ENCODE measurements at places on chromosomes 13 and 19. TPM values are rescaled to one million over a fixed set of nuclear protein-coding genes. Genes with fewer than 3 reads are reported as not detected.

KIR3DL2 gene
- not detected for total RNA-seq

CABP5 gene
- total RNA-seq = not detected

C19orf85 gene
- 0.34 TPM for total RNA-seq

PTPRH gene
- 15.9 TPM for total RNA-seq

CEACAM20 gene
- not detected for total RNA-seq

TMEM190 gene
- not detected for total RNA-seq

ZNF729 gene
- not detected for total RNA-seq

BCAM gene
- total RNA-seq = 78.7 TPM

KL gene
- not detected for total RNA-seq

DHDH gene
- 8.6 TPM for total RNA-seq

ZNF544 gene
- total RNA-seq = 46.3 TPM

ZNF528 gene
- not detected for total RNA-seq

RHPN2 gene
- 33.3 TPM for total RNA-seq

PNMA8A gene
- total RNA-seq = not detected

ZNF497 gene
- 5.1 TPM for total RNA-seq

NECTIN2 gene
- total RNA-seq = 96.3 TPM

UQCRFS1 gene
- 45.8 TPM for total RNA-seq

MEDAG gene
- total RNA-seq = not detected

GAS6 gene
- total RNA-seq = 49.4 TPM

NLRP9 gene
- not detected for total RNA-seq

PTGIR gene
- not detected for total RNA-seq

ZNF285 gene
- total RNA-seq = not detected

VSTM2B gene
- not detected for total RNA-seq

ZNF470 gene
- total RNA-seq = not detected

ACP7 gene
- total RNA-seq = 4.7 TPM

GRK1 gene
- not detected for total RNA-seq

ZNF135 gene
- not detected for total RNA-seq

CDC42EP5 gene
- 0.64 TPM for total RNA-seq

CFAP97D2 gene
- not detected for total RNA-seq

INSR gene
- 25.4 TPM for total RNA-seq

SRRM5 gene
- not detected for total RNA-seq

IGFL4 gene
- not detected for total RNA-seq

NEK5 gene
- 1.5 TPM for total RNA-seq

PLIN5 gene
- total RNA-seq = 8.1 TPM

SERTM1 gene
- not detected for total RNA-seq

DNAAF3 gene
- 52.8 TPM for total RNA-seq

SEMA6B gene
- total RNA-seq = 58.4 TPM

DACT3 gene
- 2.0 TPM for total RNA-seq

CNFN gene
- 13.9 TPM for total RNA-seq

PRTN3 gene
- total RNA-seq = 2.7 TPM

KLK5 gene
- total RNA-seq = 1.2 TPM

TMEM238 gene
- 21.0 TPM for total RNA-seq

SHISA7 gene
- total RNA-seq = not detected

KLK14 gene
- 0.76 TPM for total RNA-seq

CEACAM7 gene
- total RNA-seq = not detected

GFY gene
- total RNA-seq = 2.6 TPM

ZNF816 gene
- 8.9 TPM for total RNA-seq

WDR87 gene
- total RNA-seq = not detected

SYT5 gene
- 2.3 TPM for total RNA-seq

ZNF441 gene
- 1.1 TPM for total RNA-seq

MEIOSIN gene
- 2.1 TPM for total RNA-seq

HSPB6 gene
- total RNA-seq = 0.93 TPM

SIGLEC6 gene
- total RNA-seq = not detected

SLC25A41 gene
- 0.93 TPM for total RNA-seq
